Stomach (tissue), 19 donors: ENCODE measurements at places on chromosomes 4 and X.

DNA sequence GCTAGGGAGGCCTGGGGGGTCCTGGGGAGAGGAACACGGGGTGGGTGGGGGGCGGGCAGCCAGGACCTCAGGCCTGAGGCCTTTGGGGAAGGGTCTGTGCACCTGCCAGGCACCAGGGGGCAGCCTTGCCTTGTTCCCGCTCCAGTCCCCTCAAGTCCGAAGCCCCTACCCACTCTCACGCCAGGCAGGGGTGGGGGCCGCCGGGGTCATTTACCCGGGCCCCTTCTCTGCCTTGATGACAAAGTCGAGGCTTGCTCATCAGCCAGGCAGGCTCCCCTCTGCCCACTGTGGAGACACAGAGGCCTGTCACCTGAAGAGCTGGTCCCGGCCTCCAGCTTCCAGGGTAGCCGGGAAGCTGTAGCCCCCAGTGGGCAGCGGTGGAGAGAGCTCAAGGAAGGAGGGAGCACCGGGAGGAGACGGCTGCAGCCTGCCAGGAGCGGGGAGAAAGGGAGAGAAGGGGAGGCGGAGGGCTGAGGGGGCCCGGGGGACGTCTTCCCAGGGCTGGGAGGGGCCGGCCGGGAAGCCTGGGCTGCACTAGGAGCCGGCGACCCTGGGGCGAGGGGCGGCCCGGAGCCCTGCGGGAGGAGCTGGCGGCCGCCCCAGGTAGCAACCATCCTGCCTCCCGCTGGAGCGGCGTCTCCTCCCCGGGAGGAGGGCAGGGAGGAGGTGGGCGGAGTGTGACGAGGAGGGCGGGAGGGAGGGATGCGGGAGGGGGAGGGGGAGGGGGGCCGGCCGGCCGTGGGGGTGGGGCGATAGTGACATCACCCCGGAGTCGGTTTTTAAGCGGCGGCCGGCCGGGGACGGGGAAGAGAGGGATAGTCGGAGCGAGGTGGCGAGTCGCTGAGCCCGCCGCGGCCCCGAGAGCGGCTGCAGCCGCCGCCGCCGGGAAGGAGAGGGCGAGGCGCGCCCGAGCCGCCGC lies at the start of gene SLC6A8:
Gene SLC6A8 (plus strand): TSS at position 806 of the 919 bp plus-strand sequence. CDS start 649 bp downstream, outside the sequence.
- DNase-seq, result peak; percentile 74

DNA sequence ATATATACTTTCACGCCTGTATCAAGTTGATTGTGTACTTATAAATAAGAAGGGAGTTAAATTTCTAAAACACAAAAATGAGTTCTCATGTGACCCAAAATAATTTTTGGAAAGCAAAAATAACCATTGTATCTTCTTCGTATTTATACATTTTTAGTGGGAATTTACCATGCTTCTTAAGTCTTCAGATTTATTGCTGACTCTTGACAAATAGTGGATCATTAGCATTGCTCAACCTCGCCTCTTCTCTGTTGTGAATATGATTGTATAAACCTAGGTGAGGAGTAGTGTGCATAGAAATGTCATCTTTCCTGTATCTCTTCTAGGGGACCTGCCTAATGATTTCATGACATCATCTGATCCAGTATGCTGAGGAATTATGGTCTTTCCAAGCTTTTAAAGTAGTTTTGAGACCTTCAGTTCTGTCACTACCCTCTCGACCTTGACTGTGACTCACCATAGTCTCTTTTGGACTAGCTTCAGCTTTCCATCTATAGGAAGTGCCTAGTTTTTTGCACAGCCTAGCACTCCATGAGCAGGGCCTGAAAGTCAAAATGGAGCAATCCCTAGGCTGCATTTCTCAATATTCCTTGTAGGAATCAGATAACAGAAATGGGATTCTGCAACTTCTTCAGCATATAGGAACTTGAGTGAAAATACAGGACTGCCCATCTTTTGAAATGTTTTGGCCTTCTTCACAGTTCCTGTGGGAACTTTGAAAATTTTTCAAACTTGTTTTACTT lies 157.6 kb downstream of the ARX start:
- no peak for DNase-seq

DNA sequence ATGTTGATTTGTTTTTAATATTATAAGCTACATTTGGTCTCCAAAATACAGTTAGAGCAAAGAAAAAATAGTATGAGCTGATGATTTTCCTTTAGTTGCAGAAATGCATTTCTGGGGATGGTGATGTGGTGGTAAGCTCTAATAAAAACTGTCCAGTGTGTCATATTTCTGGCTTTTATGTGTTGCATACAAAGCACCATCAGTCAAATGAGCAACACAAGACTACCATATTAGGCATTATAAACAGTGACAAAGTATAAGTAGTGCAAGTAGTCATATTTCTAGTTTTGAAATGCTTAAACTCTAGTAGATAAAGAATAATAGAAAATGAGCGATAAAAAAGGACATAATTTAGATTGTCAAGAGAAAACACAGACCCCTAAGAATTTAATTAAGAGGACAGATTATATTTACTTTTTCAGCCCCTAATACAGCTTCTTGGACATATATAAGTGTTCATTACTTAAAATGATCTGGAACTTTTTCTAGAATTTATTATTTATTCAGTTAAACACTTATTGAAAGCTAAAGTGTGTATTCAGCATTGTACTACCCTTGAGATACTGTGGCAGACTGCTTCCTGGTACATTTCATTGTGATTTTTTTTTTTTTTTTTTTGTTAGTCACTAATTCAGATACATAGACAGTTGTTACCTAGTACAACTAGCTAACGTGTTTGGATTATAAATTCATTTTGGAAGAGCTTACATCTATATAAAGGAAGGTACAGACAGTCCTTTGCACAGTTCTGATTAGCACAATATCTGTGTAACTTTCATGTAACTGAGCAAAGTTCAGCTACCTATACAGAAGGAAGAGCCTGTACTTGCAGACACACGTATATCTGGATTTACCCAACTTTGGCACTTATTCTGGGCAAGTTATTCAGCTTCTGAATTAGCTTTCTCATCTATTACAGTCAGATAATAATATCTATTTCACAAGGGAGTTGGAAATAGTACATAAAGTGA lies 22.3 kb downstream of the RAP1GDS1 start:
- no peak for DNase-seq

GRCh38 chrX:18203631-18204030 lies 17.1 kb downstream of the BEND2 start:
- no peak for DNase-seq

GRCh38 chr4:9949573-9949972 lies 71.7 kb downstream of the SLC2A9 start:
- DNase-seq, result no peak

GRCh38 chr4:25509646-25510045 lies 132.6 kb downstream of the ANAPC4 start:
- DNase-seq, result no peak

GRCh38 chrX:153706799-153707198 lies 17.4 kb downstream of the BCAP31 start:
- DNase-seq, result no peak

DNA sequence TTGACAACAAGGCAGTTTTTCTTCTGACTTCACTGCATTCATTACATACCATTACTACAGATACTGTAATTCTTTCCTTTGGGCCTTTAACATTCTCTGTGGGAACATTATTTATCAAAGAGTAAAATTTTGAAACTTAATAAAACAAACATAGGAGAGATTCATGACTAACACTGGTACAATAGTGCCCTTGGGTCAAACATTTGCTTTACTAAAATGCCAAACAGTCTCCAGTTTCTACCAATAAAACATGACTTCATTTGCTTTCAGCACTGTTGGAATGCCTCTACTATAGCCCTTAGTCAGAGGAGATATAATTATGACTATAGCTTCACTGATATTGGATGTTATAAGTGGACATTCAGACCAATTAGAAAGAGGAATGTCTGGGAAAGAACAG lies 481.5 kb downstream of the PACRGL start:
- no peak for DNase-seq

- no peak for DNase-seq
Observed at GRCh38 chrX:65871671-65872311, 168.1 kb downstream of the VSIG4 start.
